Suppressor macrophage treated with lipopolysaccharide for 1 hour (primary cell): ENCODE measurements at places on chromosomes 3 and 15.

GRCh38 chr15:74461847-74462511, 1.0 kb upstream of the UBL7 start:
- DNase-seq: no peak

GRCh38 chr15:91854639-91854990, 1.1 kb downstream of the SLCO3A1 start:
- peak; percentile 94 for DNase-seq

GRCh38 chr15:49610157-49610918, 10.3 kb downstream of the FAM227B start:
- no peak for DNase-seq

DNA sequence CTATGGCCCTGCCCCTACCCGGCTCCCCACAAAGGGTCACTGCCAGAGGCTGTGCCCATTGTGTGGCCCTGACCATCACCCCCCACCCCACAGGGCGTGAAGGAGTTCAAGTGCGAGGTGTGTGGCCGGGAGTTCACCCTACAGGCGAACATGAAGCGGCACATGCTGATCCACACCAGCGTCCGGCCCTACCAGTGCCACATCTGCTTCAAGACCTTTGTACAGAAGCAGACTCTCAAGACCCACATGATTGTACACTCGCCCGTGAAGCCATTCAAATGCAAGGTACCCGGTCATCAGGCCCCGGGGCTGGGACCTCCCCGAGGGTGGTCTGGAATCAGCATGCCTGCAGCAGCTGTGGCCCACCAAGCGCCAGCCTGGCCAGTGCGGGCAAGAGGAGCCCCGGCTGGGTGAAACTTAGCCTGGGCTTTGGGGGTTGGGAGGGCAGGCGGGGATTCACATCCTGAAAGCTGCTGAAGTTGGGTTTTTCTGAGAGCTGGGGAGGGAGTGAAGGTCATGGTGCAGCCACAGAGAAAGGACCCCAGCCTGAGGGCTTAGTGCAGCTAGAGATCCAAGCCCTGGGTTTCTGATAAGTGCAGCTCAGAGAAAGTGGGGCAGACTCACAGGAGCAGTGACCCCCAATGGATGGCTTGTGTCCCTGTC, 29.2 kb downstream of the IDH2 start:
- DNase-seq: no peak

DNA sequence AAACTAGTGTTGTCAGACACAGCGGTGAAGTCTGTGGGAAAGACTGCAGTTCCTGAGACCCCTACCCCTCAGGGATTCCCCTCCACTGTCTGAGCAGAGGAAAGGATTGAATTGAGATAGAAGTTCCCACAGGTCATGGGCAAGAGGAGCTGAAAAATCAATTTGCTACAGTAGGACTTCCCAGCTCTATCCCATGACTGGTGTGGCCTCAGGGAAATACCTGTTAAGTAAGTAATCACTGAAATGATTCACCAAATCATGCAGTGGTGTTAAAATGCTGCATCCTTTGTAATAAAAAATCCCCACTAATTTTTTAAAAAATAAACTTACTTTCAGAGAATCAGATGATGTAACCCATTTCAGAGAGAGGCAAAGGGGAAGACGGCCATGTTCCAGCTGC, 45.0 kb upstream of the SPRED1 start:
- DNase-seq: peak; percentile 93
